AG10803 (cell line): ENCODE measurements at places on chromosomes 4 and X.

DNA sequence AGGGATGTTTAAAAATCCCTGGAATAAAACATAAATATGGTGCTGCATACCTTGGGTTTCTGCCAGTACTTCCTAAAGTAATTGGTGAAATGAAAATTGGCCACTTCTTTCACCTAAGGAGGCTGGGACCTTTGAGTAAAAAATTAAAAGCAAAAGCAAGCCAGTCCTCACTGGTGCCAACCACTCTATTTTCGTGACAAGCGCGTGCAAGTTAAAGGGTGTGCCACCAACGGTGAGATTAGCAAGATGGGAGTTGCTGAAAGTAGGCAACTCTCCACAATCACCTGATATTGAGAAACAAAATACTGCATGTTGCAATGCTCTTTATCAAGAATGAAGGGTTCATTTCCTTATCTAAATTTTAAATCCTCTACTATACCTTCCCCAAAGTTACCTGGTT, 19.7 kb upstream of the RTL9 start:
- DNase-seq = no peak

GRCh38 chrX:68895341-68895755, 66.5 kb downstream of the EFNB1 start:
- peak; percentile 2 for DNase-seq

DNA sequence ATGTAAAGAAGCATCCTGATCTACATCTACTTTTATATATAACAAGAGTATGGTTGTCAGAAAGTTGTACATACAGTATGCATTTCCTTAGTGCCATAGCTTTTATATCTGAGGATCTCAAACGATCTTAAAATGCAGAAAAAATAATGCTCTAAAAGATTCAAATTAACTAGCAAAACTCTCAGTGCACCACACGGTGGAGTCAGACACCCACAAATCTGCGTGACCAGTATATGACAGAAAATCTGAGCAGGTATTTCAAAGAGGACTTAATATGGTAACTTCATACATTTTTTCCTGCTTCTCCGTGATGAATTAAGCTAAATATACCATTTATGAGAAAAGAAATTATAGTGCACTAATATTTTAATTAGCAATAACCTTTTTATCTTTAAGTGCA, 803.0 kb downstream of the DMD start:
- DNase-seq = no peak

GRCh38 chr4:4849524-4850193, 9.8 kb upstream of the MSX1 start:
- no peak for DNase-seq

DNA sequence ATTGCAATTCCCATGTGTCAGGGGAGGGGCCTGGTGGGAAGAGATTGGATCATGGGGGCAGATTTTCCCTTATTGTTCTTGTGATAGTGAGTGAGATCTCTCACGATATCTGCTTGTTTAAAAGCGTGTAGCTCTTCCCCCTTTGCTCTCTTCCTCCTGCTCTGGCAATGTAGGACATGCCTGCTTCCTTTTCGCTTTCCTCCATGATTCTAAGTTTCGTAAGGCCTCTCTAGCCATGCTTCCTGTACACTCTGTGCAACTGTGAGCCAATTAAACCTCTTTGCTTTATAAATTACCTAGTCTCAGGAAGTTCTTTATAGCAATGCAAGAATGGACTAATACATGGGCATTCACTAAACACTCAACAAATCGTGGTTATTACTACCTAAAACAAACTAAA, 37.2 kb upstream of the PAPSS1 start:
- DNase-seq = no peak
